Subcutaneous adipose tissue (tissue), 4 donors: ENCODE measurements at places on chromosomes 2 and 18. TPM values are rescaled to one million over a fixed set of nuclear protein-coding genes. Genes with fewer than 3 reads are reported as not detected.

Gene INSIG2
- 23.8 TPM for total RNA-seq

Gene POTEI
- not detected for total RNA-seq

Gene RAB6D
- total RNA-seq, result not detected

Gene IL36RN
- not detected for total RNA-seq

Gene TEKT4
- total RNA-seq, result not detected

Gene CD226
- 2.4 TPM for total RNA-seq

Gene INHA
- total RNA-seq, result 0.66 TPM

Gene DUSP11
- 40.1 TPM for total RNA-seq

Gene GAL3ST2
- not detected for total RNA-seq

Gene NTSR2
- total RNA-seq, result not detected
